ENCODE measurements at places on chromosomes 3 and 15.

- peak; percentile 95 for DNase-seq
Observed at GRCh38 chr3:31213869-31214486, 318.7 kb upstream of the STT3B start.

- DNase-seq, result no peak
Observed at GRCh38 chr15:61518191-61518950, 289.3 kb upstream of the RORA start.

DNA sequence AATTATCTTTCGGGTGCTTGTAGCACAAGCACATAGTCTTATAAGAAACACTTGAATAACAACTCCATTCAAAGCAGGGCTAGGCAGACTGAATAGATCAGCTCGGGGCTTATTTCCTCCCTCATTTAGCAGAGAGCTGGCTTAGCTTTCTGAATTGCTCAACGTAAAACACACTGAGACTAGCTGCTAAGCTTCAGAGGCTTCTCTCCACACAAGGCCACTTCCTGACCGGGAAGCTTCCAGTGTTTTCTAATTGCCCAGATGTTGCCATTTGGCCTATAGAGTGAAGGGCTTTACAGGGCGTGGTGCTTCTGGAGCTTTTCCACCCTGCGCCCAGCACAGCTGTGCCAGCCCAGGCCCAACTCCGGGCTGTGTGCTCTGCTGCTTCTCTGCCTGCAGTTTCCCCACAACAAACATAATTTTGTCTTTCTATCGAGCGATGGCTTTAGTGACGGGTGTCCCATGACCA, 16.6 kb downstream of the FAM240A start:
- DNase-seq, result no peak

- peak; percentile 55 for DNase-seq
Observed at GRCh38 chr3:17258823-17259436, 374.2 kb downstream of the PLCL2 start.

DNA sequence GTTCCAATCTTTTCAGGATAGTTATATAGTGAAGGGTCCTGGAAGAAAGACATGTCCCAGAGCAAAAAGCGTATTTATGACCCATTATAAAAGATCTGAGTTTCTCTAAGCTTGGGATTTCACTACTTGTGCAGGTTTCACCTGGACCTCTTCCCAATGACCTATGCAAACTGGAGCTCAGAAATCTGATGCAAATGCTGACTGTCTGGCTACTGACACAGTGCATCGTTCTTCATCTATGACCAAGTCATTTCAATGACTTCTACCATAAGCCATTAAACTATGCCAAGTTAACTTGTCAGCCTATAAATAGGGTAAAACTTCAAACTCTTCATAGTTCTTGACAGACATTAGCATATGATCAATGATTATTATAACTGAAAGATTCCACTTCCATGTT, 11.1 kb downstream of the STAG1 start:
- no peak for DNase-seq

DNA sequence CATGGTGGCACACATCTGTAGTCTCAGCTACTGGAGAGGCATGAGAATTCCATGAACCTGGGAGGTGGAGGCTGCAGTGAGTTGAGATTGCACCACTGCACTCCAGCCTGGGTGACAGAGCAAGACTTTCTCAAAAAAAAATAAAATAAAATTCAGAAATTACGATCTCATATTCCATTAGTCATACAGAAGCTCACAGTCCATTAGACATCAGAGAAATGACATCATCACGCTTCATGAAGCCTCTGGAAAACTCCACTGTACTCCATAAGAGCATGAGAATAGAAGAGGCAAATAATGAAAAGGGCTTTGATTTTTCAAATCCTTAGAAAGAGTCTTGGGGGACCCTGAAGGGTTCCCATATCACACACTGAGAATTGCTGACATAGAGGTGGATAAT, 145.0 kb upstream of the MITF start:
- DNase-seq, result no peak

GRCh38 chr3:11132861-11133260, 21.4 kb upstream of the HRH1 start:
- DNase-seq, result no peak

DNA sequence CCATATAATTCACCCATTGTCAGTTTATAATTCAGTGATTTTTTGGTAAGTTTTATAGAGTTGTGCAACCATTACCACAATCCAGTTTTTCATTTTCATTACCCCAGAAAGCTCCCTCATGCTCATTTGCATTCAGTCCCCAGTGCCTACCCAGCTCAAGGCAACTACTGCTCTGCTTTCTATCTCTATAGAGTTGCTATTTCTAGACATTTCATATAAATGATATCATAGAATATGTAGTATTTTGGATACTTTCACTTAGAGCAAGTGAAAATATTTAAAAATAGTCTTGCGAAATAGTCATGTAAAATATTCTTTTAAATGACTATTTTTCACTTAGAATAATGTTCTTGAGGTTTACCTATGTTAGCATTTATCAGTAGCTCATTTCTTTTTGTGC, 42.1 kb downstream of the ZNF654 start:
- no peak for DNase-seq

DNA sequence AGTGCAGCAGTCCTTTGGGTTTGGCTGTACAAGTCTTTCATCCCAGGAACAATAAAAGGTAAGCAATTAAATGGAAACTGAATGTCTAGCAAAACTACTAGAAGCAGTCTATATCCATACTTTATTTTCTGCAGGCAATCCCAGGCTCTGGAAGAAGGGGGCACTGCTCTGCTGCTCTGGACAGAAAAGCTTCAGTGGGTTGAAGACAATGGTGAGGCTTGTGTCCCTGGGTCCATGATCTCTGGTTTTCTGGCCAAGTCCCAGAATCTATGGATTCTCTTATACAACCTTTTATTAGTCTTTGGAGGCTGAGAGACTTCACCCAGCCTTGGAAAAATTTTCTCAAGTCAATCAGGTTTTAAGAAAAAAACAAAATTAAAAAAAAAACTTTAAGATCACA, 35.6 kb downstream of the SCAP start:
- DNase-seq, result no peak

- no peak for DNase-seq
Observed at GRCh38 chr3:48423883-48424695, 5.8 kb downstream of the PLXNB1 start.

DNA sequence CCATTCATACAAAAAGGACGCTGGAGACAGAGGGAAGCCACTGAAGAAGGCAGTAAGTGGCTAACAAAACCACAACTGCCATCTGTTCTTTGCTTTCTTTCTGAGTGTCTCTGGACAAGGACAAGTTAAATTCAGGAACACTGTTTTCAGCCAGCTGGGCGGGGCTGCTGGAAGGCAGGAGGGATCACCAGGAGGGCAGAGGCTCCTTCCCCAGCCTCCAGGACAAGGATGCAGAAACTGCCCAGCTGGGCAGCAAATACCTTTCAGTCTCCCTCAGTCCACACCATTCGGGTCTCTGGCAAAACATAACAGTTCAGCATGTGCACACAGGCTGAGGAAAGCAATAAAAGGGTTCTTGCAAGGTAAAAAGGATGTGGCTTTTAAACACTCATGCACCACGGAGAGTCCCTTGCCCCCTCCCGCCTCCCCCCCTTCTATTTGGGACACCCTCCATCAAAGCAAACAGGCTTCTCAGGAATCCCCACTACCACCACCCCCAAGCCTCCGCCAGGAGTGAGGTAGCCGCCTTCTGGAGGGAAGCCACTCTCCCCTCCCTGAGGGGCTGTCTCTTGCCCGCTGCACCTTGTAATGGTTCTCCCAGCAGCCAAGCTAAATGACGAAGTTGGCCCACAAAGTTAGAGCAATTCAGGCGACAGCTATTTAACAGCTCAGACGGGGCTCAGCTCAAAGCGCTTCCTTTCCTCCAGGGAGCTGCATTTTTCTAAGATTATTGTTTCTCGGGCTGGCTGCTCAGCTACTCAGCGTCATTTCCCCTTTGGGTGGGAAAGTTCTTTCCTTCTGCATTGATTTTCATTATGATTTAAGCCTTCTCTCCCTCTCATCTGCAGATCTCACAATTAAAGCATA, 3.8 kb downstream of the HEG1 start:
- peak; percentile 4 for DNase-seq

- DNase-seq, result no peak
Observed at GRCh38 chr3:117131259-117131658, 421.7 kb downstream of the TUSC7 start.

DNA sequence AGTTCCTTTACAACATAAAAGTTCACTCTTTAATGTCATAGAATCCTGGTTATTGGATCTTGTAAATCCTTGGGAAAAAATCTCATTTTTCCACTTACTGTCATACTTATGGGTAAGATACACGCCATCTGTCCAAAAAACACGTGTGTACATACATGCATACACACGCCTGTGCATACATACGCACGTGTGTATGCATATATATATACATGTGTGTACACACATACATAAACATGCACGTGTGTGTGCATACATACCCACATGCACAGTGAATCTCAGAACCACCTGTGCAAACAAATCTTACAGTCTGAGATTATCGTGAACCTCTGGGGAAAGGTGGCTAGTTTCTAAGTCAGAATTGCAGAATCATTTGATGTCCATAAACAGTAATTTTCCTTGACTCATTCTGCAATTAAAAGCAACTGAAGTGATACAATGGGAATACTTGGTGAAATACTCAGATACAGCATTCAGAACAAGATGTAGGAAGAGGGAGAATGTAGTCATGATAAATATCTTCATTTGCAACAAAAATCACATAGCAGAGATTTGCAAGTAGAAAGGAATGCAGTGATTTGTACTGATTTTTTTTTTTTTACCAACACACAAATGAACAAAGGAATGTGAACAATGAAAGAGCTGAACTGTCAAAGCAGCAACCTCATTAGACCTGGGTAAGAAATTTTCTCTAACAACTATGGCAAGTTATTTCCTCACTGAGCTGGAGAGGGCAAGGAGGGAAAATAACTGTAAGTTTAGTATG, 160.6 kb upstream of the POU1F1 start:
- DNase-seq, result no peak

DNA sequence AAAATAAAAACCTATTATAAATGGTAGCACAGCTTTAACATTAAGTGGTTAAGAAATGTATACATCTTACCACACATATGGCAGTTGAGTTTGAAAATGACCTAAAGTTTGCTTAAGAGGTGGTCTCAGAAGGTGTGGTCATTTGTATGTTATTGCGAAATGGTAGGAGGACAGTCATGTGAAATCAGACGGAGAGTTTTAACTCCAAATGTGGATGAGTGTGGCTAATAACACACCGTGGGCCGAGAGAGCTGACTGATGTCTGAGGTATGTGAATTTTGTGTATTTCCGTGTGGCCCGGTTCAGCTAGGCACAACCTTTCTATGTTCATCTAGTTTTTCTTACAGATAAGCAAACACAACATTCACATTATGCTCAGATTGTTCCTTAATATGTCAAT, 71.9 kb downstream of the ARNT2 start:
- no peak for DNase-seq

DNA sequence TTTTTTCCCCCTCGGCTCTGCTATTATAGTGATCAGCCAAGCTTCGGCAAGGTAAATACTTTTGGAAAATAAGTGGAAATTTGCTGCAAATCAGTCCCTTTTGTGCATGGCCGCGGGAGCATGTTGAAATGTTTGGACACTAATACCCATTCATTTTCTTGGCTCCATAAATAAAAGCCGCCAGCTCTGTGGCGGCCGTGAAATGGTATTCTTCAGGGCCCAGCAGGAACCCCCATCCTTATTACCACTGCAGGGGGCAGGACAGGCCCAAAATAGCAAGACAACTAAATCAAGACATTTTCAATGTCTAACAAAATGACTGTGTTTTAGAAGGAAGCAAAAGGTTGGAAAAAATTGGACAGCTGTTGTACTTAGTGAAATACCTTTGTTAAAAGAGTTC, 362.3 kb downstream of the NR2F2 start:
- no peak for DNase-seq

DNA sequence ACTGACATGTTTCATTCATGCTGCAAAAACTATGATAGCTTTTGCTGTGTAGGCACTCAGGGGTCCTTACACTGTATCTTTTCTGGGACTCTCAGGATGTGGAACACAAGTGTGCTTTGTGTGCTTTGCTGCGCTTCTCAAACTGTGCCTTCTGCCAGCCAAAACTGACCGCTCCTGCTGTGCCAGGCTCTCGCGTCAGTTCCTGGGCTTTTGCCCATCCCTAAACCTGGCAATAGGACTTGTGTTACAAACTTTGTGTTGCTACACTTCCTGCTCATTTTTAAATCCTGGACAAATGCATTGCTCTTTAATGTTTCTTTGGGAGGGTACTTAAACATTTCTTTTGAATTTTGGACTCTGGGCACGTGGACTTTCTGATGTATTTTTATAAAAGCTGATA, 60.3 kb downstream of the DIPK2A start:
- no peak for DNase-seq

DNA sequence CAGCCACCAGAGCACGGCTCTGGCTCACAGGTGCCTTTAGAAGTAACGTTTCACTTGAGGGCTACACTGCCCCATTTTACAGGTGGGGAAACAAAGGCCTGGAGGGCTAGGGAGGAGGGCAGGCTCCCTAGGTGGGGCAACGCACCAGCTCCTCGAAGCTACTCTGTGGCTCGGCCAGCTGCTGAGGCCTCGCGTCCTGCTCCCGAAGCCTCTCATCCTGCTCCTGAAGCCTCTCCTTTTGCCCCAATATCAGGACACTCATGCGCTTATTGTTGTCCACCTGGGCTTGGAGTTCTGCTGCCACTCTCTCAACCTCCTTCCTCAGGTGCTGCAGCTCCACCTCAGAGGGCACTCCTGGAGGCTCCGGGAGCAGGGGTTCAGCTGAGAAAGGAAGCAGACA, 28.2 kb upstream of the OR4F6 start:
- no peak for DNase-seq

GRCh38 chr3:64224826-64225610, at the start of gene PRICKLE2:
PRICKLE2 (minus strand) TSS chr3:64225466; CDS start chr3:64198927, 26,539 bp downstream.
- DNase-seq, result no peak

All from Kasumi-1 (cell line).